ENCODE measurements at places on chromosomes 4 and X.
A peak's percentile ranks its signal among the peaks of the same experiment; 100 is the strongest.

- DNase-seq, result peak; percentile 41
Observed at GRCh38 chrX:71147496-71148277, 3.0 kb downstream of the NLGN3 start.

GRCh38 chr4:186733778-186734177 is 10.1 kb upstream of the FAT1 start:
- DNase-seq, result no peak

GRCh38 chr4:97627750-97628149 is 515.5 kb downstream of the STPG2 start:
- DNase-seq, result no peak

- DNase-seq, result no peak
Observed at GRCh38 chr4:3820016-3820805, 54.0 kb downstream of the ADRA2C start.

GRCh38 chr4:122921971-122922876 is at the start of gene NUDT6:
Gene NUDT6, minus strand, starts transcription at chr4:122922597. Its CDS starts 25 bp downstream, at chr4:122922572.
- DNase-seq, result peak; percentile 77

DNA sequence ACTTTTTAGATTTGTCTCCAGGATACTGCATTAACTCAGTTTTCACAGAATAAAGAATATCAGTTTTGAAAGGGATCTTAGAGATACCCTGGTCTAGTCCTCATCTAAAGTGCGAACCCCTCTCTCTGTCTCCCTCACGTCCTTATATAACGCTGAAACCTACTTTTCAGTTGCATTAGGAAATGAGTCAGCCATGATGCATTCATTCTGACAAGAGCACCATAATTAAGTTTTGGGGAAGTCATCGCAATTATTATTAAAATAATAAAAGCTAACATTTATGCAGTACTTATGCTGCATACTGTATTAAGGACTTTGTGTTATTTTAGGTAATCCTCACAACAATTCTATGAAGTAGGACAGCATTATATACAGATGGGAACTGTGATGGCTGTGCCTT is 116.1 kb downstream of the REELD1 start:
- DNase-seq, result no peak

- DNase-seq, result no peak
Observed at GRCh38 chr4:88320224-88320779, 35.9 kb upstream of the PPM1K start.

DNA sequence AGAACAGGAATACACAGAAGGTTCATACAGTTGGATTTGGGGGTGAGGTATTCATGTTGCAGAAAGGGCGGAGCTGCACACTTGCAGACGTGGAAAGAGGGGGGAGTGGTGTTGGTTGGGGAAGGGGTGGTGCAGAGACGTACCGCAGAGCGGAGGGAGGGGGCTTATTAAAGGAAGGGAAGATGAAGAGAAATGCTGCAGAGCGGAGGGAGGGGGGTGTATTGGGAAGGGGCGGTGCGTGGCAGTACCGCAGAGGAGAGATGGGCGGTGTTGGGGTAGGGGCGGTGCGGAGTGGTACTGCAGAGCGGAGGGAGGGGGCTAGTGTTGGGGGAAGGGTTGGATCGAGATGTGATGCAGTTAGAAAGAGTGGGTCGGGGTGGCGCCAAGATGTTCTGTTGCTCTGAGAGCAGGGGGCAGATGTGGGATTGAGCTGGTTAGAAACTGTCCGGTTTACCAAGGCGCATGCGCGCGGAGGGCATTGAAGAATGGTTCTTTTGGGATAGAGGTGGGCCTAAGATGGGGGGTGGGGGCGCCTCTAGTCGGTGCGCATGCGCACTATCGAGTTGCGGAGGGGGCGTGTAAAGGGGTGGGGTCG is 900 bp downstream of the TRO start:
- DNase-seq, result peak; percentile 61

- DNase-seq, result no peak
Observed at GRCh38 chr4:113603911-113604310, 157.6 kb downstream of the CAMK2D start.

DNA sequence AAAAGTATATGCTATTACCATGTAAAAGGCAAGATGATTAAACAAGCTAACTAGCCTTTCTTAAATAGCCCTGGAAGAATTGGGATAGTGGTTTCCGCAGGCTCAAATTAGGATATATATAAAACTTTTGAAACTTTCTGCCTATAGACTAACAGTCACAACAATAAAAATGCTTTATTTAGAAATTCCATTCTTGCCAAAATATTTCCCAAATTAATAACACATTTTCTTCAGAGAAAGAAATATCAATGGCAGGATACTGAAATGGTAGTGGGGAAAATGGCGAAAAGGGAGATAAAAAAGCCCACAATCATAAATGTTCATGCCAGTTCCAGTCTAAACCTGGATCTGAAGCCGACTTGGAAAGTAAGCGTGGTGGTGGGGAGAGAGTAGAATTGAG is 56.0 kb downstream of the MAD2L1 start:
- no peak for DNase-seq

DNA sequence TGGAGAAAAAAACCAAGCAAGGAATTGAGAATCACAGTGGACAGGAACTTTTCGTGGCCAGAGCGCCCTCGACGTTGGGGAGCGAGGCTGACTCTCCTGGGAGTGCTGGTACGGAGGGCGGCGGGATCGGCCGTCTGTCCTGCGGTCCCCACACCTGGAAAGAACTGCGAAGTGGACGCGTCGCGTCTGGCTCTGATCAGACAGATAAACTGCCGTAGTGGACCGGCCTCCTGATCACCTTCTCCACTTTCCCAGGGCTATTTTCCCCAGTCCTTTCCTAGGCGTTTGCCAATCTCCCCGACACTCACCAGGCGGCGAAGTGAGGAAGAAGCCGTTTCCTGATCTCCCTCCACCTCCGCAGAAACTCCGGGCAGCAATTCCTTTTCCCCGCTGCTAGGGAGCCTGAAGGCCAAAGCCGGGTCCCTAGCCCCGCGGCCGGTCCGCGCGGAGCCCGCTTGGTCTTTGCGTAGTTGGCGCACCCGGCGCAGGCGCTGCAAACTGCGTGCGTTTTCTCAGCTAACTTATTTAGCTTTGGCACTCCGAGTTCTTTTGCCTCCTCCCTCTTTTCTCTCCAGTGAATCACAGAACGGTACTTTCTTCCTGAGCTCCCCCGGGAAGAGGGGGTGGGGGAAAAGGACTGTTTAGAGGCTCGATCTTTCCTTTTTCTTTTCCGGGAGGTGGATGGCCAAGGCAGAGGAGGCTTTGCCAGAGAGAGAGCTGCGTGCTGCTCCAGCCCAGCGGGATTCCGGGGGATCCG is at the start of gene ARSJ:
Gene ARSJ (minus strand): TSS at position 500 of the 757 bp plus-strand sequence. CDS start 813 bp downstream, outside the sequence.
- peak; percentile 25 for DNase-seq

GRCh38 chr4:11597506-11597905 is 168.8 kb upstream of the HS3ST1 start:
- DNase-seq, result no peak

- DNase-seq, result no peak
Observed at GRCh38 chrX:14607446-14607985, 78.2 kb downstream of the GLRA2 start.

- no peak for DNase-seq
Observed at GRCh38 chr4:5927747-5928146, 34.9 kb upstream of the CRMP1 start.

- no peak for DNase-seq
Observed at GRCh38 chrX:119647552-119648420, 41.6 kb upstream of the NKRF start.

DNA sequence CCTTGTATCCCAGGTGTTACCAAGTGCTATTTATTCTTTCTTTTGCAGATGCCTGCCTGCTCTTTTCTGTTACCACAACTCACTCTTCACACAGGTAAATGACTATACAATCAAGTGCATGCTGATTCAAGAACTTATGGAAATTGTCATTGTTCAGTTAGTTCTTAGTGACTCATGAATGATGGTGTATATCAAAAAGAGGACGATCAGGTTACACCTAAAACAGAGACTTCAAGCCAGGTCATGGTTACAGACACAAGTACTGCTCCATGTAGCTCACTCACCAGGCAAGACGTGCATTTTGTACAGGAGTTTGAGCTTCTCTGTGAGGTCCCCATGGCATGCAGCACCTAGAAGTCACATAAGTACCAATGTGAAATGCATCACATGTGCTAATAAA is 59.3 kb upstream of the UCP1 start:
- no peak for DNase-seq

DNA sequence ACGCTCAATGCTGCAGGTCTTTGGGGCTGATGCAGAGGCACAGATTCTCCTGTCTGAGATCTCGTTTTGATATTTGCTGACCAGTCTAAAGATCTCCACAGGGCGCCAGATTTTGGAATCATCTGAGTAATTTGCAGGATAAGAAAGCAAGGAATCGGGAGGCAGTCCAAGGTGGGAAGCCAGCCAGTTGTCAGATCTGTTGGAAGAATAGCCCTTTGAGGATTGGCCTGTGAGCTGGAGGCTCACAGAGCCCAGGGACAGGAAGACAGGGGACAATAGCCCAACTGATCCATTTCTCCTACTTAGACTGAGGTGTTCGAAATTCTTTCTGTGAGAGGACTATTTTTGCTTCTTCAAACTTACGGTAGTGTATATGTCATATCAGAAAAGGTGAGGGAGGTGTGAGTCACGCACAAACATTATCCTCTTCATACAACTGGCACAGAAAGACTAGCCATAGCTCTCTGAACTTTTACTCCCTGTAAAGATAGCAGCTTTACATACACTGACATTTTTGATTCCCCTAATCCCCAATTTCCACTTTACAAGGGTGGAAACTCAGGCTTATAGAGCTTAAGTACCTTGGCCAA is 8.8 kb downstream of the DIPK2B start:
- peak; percentile 83 for DNase-seq

DNA sequence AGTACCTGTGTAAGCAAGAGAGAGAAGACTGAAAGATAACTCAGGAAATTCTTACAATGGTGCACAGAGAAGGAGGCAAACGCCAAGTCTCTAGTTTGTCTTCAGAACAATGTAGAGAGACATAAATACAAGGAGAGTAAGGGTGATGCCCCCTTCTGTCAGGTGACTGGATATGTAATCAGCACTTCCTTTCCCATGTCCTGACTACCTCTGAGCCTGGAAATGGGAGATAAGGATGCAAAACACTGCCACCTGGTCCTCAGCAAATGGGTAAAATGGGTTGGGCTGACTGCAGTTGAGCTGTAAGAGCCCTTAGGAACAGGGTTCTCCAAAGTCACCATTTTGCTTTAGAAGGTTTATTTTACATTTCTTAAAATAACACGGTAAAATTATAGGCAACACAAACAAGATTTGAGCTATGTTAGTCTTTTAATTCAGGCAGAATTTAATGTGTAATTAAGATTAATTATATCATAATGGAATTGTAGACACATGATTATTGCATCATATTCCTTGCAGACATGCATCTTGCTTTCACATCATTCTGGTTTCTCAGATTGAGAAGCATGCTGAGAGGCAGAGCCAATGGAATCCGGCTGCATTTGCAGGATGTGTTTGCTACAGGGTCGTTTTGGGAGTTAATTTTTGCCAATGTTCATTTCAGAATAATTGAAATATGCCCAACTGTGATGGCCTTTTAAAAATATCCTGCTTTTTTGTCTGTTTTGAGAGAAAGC is 37.2 kb upstream of the ARX start:
- DNase-seq, result no peak

DNA sequence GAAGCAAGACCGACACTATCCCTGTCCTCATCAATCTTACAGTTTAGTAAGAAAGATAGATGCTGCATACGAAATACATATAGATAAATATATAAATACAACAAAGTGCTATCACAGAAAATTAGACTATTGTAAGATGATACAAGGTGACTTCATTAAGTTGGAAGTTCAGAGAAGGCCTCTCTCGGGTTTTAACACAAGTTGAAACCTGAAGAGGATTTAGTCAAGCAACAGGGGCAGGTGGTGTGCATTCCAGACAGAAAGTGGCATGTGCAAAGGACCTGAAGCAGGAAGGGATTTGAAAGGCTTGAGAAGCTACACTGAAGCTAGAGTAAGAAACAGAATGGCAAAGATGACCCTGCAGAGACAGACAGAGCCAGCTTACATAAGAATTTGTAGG is 36.5 kb downstream of the USP46 start:
- no peak for DNase-seq

DNA sequence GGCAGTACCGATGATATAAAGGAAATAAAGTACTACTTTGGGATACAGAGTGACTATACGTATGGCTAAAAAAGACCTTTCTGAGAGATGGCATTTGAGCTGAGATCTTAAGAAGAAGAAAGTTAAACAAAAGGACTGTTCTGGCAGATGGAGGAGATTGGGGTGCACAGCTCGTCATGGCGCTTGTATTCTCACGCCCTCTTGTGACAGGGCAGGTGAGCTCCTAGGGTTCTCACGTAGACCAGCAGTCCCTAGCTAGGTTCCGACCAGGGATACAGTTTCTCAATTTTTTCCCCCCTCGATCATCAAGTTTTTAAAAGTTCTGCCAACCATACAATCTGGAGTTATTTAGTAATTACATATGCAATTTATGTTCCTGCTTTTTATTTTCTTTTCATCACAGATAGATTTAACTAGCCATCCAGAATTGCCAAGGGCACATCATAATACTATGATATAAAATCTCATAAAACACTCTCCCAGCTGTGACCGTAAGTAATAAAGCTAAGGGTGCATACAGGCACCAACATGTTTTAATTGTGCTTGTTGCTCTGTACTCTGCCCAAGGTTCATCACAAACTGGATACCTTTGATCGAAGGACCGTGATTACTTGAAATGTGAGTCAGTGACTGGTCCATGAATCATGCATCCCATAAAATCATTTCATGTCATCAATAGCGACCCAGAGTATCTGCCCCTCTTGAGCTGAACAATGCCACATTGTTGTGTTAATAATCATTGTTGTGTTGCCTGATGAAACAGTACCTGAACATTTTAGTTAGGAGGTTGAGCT is 69.4 kb upstream of the ZNF518B start:
- no peak for DNase-seq

GRCh38 chr4:184460499-184461285 is 13.7 kb downstream of the IRF2 start:
- no peak for DNase-seq

GRCh38 chr4:10688022-10688421 is 3.5 kb upstream of the CLNK start:
- DNase-seq, result no peak

- no peak for DNase-seq
Observed at GRCh38 chr4:137861682-137862081, 329.4 kb upstream of the PCDH18 start.

GRCh38 chr4:95510877-95511276 is 37.9 kb downstream of the UNC5C start:
- no peak for DNase-seq

- DNase-seq, result no peak
Observed at GRCh38 chrX:154333837-154334271, 38.3 kb downstream of the TKTL1 start.

GRCh38 chr4:141011901-141012315 is 121.4 kb downstream of the RNF150 start:
- DNase-seq, result peak; percentile 24

GRCh38 chrX:68705986-68706385 is 58.5 kb downstream of the STARD8 start:
- no peak for DNase-seq

GRCh38 chr4:26273616-26273980 is 47.2 kb upstream of the RBPJ start:
- peak; percentile 20 for DNase-seq

GRCh38 chr4:52912608-52913007 is 50.5 kb downstream of the RASL11B start:
- no peak for DNase-seq

All from globus pallidus (tissue), 1 donor.